ENCODE measurements at places on chromosomes 7 and 10. TPM values are rescaled to one million over a fixed set of nuclear protein-coding genes. Genes with fewer than 3 reads are reported as not detected.

WNT8B gene
- not detected for total RNA-seq

MKX gene
- 0.11 TPM for total RNA-seq

FXYD4 gene
- not detected for total RNA-seq

VWDE gene
- 1.0 TPM for total RNA-seq

AKR1C2 gene
- 8.6 TPM for total RNA-seq

PDK4 gene
- total RNA-seq = not detected

CDC14C gene
- total RNA-seq = not detected

ZNF239 gene
- 2.1 TPM for total RNA-seq

ACHE gene
- total RNA-seq = 0.10 TPM

C1QL3 gene
- not detected for total RNA-seq

RADIL gene
- 0.07 TPM for total RNA-seq

ADRA2A gene
- total RNA-seq = not detected

HTRA1 gene
- total RNA-seq = 388 TPM

GTPBP4 gene
- total RNA-seq = 66.9 TPM

C10orf53 gene
- total RNA-seq = not detected

AFAP1L2 gene
- total RNA-seq = 53.8 TPM

RAPGEF5 gene
- 3.4 TPM for total RNA-seq

CASP7 gene
- total RNA-seq = 31.8 TPM

PDE6C gene
- not detected for total RNA-seq

HOGA1 gene
- total RNA-seq = 0.56 TPM

HMX2 gene
- total RNA-seq = not detected

TNS3 gene
- 6.6 TPM for total RNA-seq

Measured in foreskin keratinocyte (primary cell).